ENCODE measurements at places on chromosomes 5 and 9. TPM values are rescaled to one million over a fixed set of nuclear protein-coding genes. Genes with fewer than 3 reads are reported as not detected.

The LVRN gene
- total RNA-seq: not detected

The TMEM171 gene
- 2.1 TPM for total RNA-seq

The ALG2 gene
- 76.9 TPM for total RNA-seq

The SLC36A3 gene
- total RNA-seq: not detected

The KIF27 gene
- total RNA-seq: 2.5 TPM

The PCDH12 gene
- not detected for total RNA-seq

The PDE8B gene
- 0.07 TPM for total RNA-seq

The SLC9A3 gene
- 2.9 TPM for total RNA-seq

The PTPDC1 gene
- 2.2 TPM for total RNA-seq

The FBP2 gene
- not detected for total RNA-seq

GRCh38 chr9:75892216-75892911 lies 1.9 kb downstream of the PCSK5 start:
- no peak for DNase-seq

GRCh38 chr5:33840927-33841547 lies 50.8 kb downstream of the ADAMTS12 start:
- no peak for DNase-seq

GRCh38 chr9:89325733-89326132 lies 7.4 kb downstream of the SECISBP2 start:
- DNase-seq: no peak

- no peak for DNase-seq
These were observed 1.0 kb downstream of the DMRT2 start for GRCh38 chr9:1051210-1051583.

DNA sequence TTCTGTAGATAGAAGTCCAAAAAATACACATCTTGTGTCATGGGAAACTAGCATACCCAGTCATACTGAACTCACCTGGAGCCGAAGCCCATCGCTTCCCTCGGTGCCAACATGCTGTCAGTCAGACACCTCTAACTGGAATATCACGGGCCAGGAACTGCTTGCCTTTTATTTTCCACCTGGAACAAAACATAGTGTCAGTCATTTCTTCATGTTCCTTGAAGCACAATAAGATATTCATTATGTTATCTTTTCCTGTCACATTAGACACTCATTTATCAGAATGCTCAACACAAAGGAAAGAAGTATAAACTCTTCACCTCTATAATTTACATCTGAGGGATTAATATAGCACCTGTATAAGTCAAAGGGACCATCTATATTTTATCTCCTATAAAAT lies 674.4 kb downstream of the PTPRD start:
- DNase-seq: no peak

- no peak for DNase-seq
These were observed 21.9 kb downstream of the SAR1B start for GRCh38 chr5:134610725-134611124.

DNA sequence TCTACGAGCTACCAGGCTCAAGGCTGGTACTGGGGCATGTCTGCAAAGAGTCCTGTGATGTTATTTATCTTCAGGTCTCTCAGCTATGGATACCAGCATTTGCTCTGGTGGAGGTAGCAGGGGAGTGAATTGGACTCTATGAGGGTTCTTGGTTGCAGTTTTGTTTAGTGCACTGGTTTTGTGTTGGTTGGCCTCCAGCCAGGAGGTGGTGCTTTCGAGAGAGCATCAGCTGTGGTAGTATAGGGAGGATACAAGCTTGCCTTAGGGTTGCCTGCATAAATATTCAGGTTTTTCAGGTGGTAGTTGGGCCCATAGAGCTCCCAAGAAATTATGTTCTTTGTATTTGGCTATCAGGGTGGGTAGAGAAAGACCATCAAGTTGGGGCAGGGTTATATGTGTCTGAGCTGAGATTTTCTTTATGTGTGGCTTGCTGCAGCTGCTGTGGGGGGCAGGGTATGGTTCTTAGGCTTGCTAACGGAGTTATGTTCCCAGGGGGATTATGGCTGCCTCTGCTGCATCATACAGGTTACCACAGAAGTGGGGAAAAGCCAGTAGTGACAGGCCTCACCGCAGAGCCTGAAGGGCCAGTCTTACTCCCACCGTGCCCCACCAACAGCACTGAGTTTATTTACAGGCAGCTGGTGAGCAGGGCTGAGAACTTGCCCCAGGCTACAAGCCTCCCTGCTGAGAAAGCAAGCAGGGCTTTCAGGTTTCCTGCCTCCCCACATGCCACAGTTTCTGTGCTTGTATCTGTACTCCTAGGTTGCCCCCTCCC lies 9.7 kb upstream of the RIOK2 start:
- DNase-seq: peak; percentile 85

GRCh38 chr5:63878788-63879187 lies 83.5 kb downstream of the HTR1A start:
- no peak for DNase-seq

- DNase-seq: no peak
These were observed 106.8 kb downstream of the DMRT2 start for GRCh38 chr9:1156794-1157550.

DNA sequence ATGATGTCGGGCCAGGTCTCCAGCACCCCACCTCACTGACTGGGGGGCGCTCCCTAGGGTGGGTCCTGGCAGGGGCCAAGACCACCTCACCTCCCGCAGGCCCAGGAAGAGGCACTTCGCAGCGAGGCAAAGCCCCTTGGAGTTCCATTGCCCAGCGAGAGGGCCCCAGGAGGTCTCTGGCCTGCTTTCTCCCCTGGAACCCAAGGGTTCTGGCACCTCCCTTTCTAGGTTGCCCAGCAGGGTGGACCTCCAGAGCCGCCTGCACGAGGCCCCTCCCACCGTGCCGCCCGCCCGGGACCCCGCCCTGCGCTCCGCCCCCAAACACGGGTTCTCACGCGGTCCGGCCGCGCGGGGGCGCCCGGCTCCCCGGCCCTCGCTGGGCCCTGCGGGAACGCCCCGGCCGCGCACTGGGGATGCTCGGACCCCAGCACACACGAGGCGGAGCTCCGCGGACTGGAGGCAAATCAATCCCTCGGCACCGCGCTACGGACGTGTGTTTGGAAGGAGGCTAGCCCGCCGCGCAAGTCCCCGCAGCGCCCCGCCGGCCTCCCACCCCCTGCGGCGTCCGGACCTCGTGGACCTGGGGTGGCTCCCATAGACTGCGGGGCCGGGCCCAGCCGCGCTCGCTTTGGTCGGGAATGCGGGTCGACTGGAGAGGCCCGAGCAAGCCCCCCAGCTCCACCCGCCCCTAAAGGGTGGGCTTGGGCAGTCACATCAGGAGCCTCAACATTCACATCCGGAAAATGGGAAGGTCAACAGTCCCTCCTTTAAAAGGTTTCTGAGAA lies 99.5 kb upstream of the LMX1B start:
- DNase-seq: no peak

- no peak for DNase-seq
These were observed 585.2 kb upstream of the C9orf72 start for GRCh38 chr9:28158451-28158850.

GRCh38 chr9:129570450-129571297 lies 50.2 kb downstream of the C9orf50 start:
- peak; percentile 98 for DNase-seq

- peak; percentile 30 for DNase-seq
These were observed 95.8 kb upstream of the KLF9 start for GRCh38 chr9:70510157-70510770.

DNA sequence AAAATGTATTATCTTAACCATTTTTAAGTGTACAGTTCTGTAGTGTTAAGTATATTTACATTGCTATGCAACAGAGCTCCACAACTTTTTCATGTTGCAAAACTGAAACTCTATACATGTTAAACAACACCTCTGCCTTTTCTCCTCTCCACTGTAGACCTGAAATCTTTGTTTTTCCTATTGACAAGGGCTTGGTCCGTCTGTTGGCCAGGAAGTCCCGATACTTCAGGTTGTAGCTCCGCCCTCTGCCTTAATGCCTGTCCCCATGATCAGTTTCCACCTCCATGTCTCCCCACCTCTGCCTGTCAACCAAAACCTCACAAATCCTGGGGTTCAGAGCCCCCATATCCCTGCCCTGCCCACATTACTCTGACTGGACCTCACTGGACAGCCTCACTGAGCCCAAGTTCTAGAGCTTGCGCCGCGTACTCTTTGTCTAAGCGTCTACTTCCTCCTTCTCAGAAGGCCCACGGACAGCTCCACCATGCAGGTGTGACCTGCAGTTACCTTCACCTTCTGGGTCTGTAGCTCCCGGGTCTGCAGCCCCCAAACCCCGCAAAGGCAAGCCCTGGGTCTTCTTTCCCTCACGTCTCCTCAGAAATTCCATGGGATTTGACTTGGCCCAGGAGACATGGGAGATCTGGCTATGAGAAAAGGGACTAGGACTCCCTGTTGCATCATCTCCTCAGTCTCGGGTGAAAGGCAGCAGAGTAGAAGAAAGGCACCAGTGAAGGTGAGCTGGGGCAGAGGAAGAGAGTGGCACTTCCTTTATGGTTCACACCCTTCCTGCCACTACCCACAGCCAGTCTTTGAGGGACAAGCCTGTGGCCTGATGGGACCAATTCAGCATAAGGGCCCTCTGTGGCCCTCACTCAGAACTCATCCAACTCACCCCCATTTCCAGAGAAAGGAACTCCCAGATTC lies 8.0 kb downstream of the GLIPR2 start:
- DNase-seq: no peak

DNA sequence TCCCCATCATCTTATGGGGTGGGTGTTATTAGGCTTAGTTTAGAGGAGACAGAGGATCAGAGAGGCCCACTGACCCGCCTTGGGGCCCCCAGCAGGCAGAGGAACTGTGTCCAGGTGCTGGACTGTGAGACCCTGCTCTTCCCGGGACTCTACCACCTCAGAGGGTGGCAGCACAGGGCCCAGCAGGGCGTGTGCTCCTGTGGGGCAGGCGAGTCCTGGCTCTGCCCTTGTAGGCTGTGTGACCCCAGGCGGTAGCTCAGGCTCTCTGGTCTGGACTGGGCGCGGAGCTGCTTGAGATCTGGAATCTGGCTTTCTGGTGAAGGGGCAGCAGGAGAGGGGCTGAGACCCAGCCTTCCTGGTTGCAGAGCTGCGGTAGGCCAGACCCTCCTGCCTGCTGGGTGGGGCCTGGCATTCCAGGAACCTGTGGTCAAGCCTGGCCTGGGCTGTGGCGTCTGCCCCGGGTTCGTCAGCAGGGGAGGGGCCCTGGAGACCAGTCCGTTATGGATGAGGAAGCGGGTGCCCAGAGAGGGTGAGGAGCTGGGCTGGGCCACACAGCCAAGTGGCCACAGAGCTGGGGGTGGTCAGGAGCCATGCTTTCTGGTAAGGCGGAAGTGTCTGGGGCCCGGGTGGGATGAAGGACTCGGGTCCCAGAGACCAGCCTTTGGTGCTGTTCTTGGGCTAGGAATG lies 46.5 kb downstream of the RXRA start:
- DNase-seq: no peak

DNA sequence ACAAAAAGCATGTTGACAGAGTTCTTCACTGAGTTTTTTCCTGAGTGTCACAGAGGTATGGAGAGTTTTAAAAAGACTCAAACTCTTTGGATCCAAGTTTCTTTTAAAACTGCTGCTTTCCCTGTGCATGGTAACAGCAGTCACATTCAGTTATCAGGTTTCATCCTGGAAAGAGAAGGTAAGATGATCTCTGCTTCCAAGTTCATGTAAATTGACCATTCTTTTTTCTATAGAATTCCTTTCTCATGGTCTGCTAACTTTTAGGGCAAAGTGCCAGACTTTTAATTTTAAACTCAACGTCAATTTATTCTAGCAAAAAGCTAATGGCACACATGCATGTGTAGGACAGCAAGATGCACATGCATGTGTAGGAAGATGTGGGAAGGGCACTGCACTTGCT lies 52.5 kb upstream of the PRLR start:
- DNase-seq: no peak

GRCh38 chr5:40258222-40258621 lies 421.5 kb upstream of the PTGER4 start:
- no peak for DNase-seq

GRCh38 chr9:79694676-79695400 lies 123.1 kb downstream of the TLE4 start:
- peak; percentile 88 for DNase-seq

DNA sequence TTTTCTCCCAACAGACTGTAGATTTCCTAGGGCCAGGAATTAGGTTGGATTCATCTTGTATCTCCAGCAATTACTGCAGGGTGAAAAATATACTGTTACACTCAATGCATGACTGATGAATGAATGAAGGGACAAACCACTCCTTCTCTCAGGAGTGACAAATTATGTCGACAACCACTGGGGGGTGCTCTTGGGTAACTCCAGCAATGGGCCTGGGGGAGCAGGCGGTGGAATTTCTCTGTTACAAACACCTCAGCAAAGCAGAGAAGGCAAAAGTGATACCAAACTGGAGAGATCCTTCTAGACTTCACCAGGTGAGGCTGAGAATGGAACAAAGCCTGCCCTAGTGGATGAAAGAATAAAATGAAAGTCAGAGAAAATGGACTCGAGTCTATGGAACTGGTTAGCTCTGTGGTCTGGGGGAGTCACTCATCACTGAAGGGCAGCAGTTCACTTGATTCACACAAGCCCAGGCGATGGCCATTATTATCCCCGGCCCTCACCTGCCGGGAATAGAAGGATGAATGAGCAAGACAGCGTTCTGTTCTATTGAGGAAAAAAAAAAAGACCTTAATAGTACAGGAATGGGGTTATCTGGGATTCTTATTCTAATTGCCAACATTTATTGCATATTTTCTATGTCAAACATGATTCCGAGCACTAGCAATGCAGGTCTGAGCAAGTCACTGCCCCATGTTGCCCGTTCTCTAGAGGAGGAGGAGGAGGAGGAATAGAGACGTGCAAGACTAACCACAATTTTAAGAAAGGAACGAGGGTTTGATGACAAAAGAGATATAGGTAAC lies 341.1 kb downstream of the ASTN2 start:
- DNase-seq: peak; percentile 37

GRCh38 chr5:92144824-92145223 lies 761.7 kb upstream of the ARRDC3 start:
- no peak for DNase-seq

DNA sequence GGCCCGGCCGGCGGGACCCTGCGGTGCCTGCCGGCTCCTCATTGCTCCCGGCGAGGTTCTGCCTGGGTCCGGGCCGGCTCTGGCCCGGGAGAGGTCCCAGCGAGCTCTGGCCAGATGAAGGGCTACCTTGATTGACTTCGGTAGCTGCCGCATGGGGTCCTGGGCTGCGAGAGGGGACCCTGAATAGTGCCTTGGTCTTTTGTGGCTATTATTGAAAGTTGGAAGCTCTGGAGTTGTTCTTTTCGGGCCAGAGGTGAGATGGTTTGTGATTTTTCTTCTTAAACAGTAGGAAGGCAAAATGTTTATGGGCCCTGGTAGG lies 635 bp downstream of the NAA35 start:
- no peak for DNase-seq

DNA sequence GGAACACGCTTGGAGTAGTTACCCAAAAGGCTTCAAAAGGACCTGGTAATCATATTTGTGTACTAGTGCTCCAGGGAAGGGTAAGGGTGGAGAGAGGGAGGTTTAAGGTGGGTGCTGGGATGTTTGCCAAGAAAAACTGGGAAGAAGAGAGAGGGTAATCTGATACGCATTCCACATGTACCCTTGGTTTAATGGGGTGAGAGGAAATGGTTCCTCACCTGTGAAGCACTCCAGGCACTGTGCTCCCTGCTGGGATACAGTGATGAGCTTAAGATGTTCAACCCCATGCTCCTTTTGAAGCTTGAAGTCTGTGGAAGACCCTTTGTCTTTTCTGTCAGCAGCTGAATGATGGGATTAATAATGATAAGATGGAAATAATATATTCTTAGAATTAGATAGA lies 98.4 kb downstream of the COX7C start:
- DNase-seq: no peak

GRCh38 chr5:158857976-158858375 lies 241.7 kb downstream of the EBF1 start:
- no peak for DNase-seq

- no peak for DNase-seq
These were observed 229.7 kb downstream of the EPB41L4A start for GRCh38 chr5:112189391-112189790.

GRCh38 chr9:85290019-85290418 lies 451.7 kb downstream of the AGTPBP1 start:
- no peak for DNase-seq

Measured in M059J (cell line).